Fibroblast of the aortic adventitia (primary cell): ENCODE measurements at places on chromosomes 6 and 20.

DNA sequence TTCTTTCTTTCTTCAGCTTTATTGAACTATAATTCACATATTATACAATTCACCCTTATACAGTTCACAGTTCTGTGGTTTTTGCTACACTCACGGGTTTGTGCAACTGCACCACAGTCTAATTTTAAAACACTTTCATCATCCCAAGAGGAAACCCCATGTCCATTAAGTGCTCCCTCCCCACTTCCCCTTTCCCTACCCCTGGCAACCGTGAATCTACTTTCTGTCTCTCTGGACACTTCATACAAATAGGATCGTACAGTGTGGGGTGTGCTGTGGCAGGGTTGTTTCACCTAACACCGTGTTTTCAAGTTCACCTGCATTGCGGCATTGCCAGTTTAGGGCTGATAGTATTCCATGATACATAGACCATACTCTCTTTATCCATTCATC, 118.8 kb downstream of the PHACTR3 start:
- DNase-seq: no peak

DNA sequence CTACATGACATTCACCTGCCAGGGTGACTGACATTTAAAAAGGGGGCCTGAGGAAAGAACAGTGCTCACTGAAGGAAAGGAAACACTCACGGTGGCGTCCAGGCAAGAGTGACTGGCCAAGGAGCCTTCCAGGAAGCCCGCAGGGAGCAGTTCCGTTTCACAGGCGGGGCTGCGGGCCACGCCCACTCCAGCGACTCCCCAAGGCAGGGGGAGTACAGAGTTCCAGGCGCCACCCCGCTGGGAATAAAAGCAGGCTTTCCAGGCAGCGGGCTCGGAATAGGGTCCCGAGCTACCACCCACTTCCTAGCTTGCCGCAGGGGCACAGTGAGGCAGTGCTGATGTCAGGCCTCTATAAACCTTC, 34.2 kb downstream of the PKIG start:
- DNase-seq: no peak

DNA sequence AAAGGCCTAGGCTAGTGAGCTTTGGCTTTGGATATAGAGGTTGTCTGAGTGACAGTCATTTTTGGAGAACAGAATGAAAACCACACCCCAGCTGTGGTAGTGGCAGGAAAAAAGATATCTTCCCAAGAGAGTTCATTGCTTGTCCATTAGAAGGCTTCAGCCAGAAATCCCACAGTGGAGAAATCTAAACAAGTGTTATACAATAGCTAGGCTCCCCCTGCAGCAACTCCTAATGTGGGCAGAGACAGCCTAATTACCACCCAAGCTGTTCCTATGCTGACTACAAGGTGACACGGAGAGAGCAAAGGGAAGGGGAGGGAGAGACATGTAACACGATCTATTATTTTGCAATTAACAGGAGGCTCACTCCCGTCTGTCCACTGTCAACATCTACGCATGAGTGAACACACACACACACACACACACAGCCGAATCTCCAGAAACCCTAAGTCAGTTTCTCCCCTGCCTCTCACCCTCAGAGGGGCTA, 147.5 kb upstream of the TCF21 start:
- DNase-seq: peak; percentile 45

DNA sequence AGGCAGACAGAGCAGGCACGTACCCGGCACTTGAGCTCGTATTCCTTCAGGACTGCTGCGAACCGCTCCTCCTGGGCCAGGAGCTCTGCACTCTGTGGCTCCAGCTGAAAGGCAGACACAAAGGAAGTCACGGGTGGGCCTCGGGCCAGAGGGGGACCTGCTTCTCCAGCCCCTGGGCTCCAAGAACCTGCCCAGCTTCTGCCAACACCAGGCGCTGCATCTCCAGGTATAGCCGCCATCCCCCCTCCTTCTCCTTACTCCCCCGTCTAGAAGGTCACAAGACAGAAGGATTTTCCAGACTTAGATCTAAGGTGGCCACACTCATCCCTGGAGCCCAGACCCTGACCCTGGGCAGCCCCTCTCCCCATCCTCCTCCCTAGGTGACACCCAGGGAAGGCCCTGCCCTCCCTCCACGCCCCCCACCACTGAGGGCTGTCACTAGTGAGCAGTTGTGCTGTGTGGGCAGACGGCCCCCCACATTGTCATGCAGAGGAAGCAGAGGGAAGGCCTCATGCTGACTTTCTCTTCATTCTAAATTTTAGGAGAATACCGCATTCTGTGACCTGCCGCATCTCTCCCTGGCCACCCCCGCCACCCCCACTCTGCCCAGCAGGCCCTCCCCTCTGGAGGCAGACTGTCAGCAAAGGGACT, 81.9 kb downstream of the GINS1 start:
- DNase-seq: no peak

DNA sequence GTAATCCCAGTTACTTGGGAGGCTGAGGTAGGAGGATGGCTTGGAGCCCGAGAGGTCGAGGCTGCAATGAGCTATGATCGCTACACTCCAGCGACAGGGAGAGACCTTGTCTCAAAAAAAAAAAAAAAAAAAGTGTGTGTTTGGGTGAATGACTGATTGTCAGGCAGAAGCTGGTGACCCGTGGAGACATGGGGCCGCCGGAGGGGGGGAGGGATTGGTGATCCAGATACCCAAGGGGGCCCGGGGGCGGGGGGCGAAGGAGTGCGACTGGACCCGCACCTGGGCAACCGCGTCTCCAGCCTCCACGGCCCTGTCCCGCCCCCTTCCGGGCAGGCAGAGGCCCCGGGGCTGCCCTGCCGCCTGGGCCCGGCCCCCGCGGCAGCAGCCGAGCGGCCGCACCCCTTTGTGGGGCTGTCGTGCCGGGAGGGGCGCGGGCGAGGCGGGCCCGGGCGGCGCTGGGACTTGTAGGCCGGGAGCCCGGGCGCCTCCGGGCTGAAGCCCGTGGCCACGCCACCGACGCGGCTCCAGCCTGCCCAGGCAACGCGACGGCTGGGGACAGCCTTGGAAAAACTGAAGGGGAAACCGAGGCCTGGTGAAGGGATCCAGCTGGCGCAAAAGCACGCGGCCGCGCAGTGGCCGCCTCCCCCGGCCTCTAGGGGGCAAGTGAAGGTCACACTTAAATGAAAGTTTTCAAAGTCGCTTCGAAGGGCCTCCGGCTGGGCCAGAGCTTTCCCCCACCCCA, 2.1 kb upstream of the RBM38 start:
- DNase-seq: peak; percentile 46

DNA sequence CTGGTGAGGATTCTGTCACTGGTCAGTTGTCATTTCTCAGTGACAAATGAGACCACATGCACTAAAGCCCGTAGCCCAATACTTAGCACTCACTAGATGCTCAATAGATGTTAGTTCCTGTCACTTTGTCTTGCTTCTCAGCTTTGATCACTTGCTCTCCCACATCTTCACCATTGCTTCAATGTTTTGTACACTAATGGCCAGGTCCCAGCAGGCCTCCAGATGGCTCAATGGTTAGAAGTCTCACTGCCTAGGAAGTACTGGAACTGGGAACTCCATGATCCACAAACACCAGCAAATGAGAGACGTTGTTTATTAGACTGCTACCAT, 502.8 kb upstream of the JARID2 start:
- DNase-seq: no peak

- peak; percentile 58 for DNase-seq
These were observed 1.7 kb upstream of the TMEM170B start for GRCh38 chr6:11535801-11536230.

GRCh38 chr20:31604567-31605030, 490 bp upstream of the ID1 start:
- DNase-seq: no peak

DNA sequence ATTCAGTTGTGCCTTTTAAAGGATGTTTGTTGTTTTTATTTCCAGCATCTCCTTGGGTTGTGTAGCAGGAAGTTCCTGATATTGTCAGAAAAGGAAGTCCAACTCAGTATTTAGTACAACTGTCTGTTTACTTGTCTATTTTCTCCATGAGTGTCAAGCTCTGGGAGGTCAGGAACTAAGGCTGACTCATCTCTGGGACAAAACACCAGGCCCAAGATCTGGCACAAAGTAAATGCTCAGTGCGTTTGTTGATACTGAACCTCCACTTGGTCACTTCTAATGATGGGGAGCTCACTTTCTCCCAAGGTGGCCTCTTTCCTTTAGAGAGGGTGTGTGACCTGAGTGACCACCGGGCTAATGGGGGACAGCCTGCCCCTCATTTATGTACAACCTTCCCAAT, 12.6 kb upstream of the PIGU start:
- DNase-seq: no peak

DNA sequence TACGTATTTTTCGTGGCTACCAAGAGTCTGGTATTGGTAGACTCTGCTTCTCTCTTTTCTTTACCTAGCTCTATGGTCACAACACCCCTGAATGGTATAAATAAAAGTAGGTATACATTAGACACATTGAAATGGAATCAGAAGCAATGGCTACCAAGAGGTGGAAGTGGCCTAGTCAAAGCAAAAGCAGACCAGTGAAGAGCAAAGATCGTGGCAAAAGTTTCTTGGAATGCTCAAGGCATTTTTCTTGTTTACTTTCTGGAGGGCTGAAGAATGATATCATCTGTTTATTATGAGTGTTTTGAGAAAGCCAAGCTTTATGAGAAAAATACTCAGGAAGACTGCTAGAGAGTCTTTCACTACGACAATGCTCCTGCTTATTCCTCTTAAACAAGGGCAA, 28.6 kb upstream of the MOCS1 start:
- no peak for DNase-seq

DNA sequence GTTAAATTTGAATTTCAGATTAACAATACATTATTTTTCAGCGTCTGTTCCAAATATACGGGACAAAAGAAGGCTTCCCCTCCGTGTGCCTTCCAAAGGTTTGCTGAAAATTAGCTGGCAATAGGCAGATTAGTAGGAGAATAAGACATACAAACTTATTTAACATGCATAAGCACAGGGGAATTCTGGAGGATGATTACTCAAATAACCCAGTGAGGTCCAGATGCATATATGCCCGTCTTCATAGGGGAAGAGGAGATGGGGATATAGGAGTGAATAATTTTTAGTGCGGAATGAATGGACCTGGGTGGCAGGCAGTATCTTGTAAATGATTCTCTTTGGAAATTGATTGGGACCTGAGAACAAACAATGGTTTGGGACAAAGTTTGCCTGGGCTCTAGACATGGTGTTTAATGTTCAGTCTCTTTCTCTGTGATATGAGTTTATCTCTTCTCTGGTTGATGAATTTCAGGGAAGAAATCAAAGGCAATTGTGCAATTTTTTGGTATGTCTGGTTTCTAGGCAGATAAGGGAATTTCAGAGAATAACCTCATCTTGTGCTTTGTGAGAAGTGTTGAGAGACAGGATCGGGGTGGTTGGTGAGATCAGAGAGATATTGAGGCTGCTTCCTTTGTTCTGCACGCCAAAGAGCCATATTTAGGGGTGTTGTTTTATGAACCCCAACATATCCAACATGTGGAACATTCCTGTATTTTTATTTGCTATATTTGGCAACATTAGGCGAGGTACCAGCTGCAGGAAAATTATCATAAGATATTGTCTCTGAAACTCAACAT, 63.7 kb downstream of the MKKS start:
- peak; percentile 37 for DNase-seq

DNA sequence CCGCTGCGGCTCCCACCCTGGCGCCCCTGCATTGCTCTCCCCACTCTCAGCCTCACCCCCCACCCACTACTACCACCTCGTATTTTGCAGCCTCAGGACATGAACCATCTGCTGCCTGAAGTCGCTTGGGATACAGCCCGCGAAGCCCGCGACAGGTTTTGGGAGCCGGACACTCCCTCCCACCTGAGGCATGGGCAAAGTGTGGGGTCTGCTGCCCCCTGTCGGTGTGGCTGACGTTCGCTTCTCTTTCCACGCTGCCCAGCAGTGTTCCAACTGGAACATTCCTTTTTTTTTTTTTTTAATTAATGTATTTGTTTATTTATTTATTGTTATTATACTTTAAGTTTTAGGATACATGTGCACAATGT, 15.3 kb upstream of the LPA start:
- DNase-seq: no peak

DNA sequence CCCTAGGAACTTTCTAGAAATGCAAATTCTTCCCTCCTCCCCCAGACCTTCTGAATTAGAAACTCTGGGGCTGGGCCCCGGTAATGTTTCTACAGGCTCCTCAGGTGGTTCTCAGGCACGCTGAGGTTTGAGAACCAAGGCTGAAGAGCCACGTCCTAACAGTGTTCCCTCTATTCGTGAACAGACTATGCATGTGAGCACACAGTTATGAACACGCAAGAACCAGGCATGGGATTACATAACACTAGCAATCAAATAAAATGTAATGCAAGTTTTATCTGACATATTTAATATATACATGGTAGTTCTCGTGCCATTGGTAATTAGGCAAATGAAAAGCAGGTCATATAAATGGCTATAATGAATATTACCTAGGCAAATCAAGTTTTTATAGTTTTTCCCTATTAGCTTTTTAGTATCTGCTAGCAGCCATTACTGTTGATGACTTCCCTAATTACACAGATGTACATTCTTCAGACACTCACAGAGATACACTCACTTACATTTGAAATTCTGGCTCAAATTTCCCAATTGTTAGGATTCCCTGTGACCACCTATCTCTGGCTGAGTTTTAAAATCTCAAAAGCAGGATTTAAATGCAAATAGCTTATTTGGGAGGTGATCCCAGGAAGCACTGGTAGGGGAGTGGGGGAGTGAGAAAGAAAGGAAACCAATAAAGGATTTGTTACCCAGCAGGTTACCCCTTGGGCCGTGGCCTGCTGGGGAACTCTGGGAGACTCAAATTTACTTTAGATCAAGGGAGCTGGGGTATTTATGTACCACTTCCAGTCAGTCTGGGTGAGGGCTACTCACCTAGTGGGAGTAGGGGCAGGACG, 104.1 kb downstream of the TCP11 start:
- DNase-seq: no peak

- DNase-seq: no peak
These were observed 39.6 kb upstream of the CMTR1 start for GRCh38 chr6:37393381-37393929.

GRCh38 chr6:163842467-163842866, 427.9 kb downstream of the QKI start:
- no peak for DNase-seq

DNA sequence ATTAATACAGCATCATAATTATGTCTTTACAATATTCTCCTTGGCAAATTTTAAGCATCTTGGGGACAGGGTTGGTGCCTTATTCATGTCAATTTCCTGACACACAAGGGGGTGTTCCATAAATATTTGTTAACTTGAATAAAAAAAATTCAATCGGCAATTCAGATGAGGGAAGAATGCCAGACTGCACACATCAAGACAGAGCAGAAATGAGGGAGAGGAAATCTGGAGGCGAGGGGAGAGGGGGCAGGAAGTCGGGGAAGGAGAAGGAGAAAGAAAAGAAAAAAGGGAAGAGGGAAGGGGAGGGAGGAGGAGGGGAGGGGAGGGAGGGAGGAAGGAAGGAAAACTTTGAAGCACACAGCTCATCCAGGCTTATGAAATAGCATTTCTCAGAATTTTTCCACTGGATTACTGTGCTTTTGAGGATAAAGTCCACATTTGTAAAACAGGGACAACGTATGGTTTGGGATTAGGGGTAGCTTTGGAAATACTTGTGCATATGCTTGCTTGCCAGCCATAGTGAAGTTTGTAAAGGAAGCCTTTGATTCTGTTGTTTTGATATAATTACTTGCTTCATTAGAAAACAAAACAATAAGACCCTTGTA, 362.1 kb downstream of the SAMD5 start:
- DNase-seq: no peak

- DNase-seq: no peak
These were observed 32.8 kb downstream of the CD40 start for GRCh38 chr20:46150943-46151342.

GRCh38 chr6:118940770-118941169, 5.8 kb upstream of the MCM9 start:
- no peak for DNase-seq
